ENCODE measurements at places on chromosomes 1 and 21.

GRCh38 chr1:61428146-61428545 is 296.8 kb downstream of the TM2D1 start:
- DNase-seq, result no peak

DNA sequence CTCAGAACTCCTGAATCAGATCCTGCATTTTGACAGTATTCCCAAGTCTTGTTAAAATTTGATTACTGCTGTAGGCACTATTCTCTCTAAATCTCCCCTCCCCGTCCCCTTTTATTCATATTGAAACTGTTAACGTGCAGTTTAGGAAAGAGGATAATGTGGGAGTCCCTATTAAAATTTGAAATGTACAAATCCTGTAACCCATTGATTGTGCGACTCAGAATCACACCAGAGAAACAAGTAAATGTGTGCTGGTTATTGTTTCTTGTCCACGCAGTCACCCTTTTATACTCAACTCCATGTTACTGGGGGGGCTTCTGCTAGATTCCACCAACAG is 584 bp upstream of the LTN1 start:
- DNase-seq, result no peak

DNA sequence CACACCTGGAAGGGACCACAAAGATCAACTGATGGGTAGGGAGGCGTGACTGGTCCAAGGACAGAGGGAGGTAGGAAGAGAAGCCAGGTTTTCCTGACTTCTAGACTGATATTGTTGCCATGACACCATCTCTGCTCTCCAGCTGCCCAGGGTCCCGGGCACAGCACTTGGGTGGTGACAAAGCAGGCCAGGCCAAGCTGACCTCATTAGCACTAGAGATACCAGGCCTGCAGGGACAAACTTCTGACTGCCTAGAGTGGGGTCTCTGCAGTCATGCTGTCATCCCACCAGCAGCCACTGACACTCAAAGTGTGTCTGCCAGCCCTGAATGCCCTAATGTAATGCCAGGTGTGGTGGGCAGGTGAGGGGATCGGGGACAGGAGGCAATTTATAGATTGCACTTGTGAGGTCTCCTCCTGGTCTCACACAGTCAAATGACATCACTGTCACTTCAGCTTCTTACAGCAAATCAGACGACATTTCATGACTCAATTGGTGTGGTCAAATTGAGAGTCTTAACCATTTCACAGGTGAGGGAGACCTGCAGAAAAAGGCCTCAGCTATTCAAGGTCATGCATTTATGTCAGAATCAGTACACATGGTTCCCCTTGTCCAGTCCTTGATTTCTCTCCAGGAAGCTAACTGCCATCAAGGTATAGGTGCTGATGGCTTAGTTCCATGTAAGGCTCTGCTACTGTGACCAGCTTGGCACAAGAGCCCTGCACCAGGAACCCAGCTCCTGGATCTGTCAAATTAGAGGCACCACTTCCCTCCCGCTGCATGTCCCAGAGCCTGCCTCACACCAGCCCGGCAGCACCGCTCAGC is 2.7 kb downstream of the SLC9A1 start:
- no peak for DNase-seq

DNA sequence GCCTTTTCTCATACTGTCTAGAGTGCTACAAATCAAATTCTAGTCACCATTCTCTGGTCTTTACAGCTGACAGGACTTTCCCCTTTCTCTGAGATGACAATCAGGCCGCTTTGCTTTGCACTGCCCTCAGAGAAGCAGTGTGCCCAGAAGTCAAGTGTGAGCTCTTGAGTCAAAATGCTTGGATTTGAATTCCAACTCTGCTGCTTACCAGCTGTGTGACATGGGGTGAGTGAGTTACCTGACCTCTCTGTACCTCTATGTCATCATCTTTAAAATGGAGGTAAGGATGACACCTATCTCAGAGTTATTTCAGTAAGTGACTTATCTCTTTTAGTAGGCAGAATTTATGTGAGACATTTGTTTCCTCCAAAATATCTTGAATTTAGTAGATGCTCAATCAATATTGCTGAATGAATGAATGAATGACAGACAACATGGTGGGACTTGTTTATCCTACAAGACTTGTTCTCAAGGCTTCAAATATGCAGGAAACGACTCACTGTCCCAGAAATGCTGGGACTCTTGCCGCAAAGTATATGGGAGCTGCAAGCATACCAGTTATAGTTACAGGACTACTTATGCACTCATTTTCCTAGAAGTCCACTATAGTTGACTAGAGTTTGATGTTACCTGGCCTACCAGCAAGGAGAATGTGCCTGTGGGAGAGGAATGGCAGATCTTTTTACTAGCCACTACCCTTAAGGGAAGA is 38.1 kb upstream of the A3GALT2 start:
- DNase-seq, result no peak

- no peak for DNase-seq
Measured at GRCh38 chr1:116203181-116203723, 92.1 kb downstream of the MAB21L3 start.

GRCh38 chr21:46091631-46092025 is 6.3 kb upstream of the COL6A2 start:
- DNase-seq, result no peak

- DNase-seq, result no peak
Measured at GRCh38 chr21:45383615-45384201, 21.3 kb upstream of the COL18A1 start.
